ENCODE measurements at places on chromosomes 2 and 18.

GRCh38 chr2:223897669-223898330 lies 47.3 kb downstream of the WDFY1 start:
- H3K27ac ChIP-seq = no peak overlapping the region
- DNase-seq = no peak
- peaks cover 47% of the 10 kb centered on the region for H3K36me3 ChIP-seq
- H3K4me1 ChIP-seq = no peaks in the 10 kb centered on the region

GRCh38 chr18:60894254-60894945 lies 438.8 kb upstream of the CDH20 start:
- H3K27ac ChIP-seq = no peak overlapping the region
- H3K4me1 ChIP-seq = no peaks in the 10 kb centered on the region
- no peaks in the 10 kb centered on the region for H3K27me3 ChIP-seq
- H3K4me3 ChIP-seq = no peak overlapping the region
- no peaks in the 10 kb centered on the region for H3K36me3 ChIP-seq

GRCh38 chr2:188503975-188504374 lies 212.3 kb downstream of the GULP1 start:
- no peak overlapping the region for H3K27ac ChIP-seq
- no peaks in the 10 kb centered on the region for H3K4me1 ChIP-seq
- no peaks in the 10 kb centered on the region for H3K27me3 ChIP-seq
- H3K36me3 ChIP-seq = no peaks in the 10 kb centered on the region
- no peak overlapping the region for H3K4me3 ChIP-seq

- H3K4me1 ChIP-seq = no peaks in the 10 kb centered on the region
- no peaks in the 10 kb centered on the region for H3K36me3 ChIP-seq
- H3K27ac ChIP-seq = no peak overlapping the region
These were observed 1.4 kb downstream of the NOL4 start for GRCh38 chr18:34223164-34223892.

DNA sequence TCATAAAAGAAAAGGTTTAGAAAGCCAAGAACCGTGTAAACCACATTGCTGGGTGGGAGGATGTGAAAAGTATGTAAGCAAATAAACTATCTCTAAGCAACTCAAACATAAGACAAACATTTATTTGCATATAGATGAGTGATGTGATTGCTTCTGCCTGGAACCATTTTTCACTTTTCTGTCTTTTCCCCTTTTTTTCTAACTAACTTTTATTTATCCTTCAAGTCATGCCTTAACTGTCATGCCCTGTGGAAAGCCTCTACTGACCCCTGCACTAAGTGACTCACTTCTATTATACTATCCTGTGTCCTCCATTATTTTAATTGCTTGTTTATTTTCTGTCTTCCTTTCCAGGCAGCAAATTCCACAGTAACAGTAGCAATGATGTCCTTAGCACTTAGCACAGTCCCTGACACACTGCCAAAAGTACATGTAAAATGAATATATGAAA lies 87.5 kb upstream of the CTAGE1 start:
- no peak overlapping the region for H3K27ac ChIP-seq
- no peaks in the 10 kb centered on the region for H3K36me3 ChIP-seq
- H3K27me3 ChIP-seq = no peaks in the 10 kb centered on the region
- H3K4me1 ChIP-seq = no peaks in the 10 kb centered on the region
- DNase-seq = no peak

GRCh38 chr2:82780050-82780449 lies 1679.0 kb downstream of the SUCLG1 start:
- no peak overlapping the region for H3K4me3 ChIP-seq
- no peaks in the 10 kb centered on the region for H3K36me3 ChIP-seq
- H3K27ac ChIP-seq = no peak overlapping the region
- no peaks in the 10 kb centered on the region for H3K4me1 ChIP-seq

- no peak overlapping the region for H3K4me3 ChIP-seq
- peaks cover 27% of the 10 kb centered on the region for H3K4me1 ChIP-seq
- no peaks in the 10 kb centered on the region for H3K36me3 ChIP-seq
- no peak overlapping the region for H3K27ac ChIP-seq
- H3K27me3 ChIP-seq = no peaks in the 10 kb centered on the region
- DNase-seq = peak; percentile 85
These were observed 39.5 kb upstream of the CYP1B1 start for GRCh38 chr2:38115216-38116032.

- no peaks in the 10 kb centered on the region for H3K4me1 ChIP-seq
- DNase-seq = no peak
- no peaks in the 10 kb centered on the region for H3K36me3 ChIP-seq
- no peak overlapping the region for H3K27ac ChIP-seq
- no peak overlapping the region for H3K4me3 ChIP-seq
These were observed 101.6 kb downstream of the LRRC30 start for GRCh38 chr18:7332452-7332851.

GRCh38 chr2:144156736-144157640 lies 362.9 kb downstream of the ZEB2 start:
- DNase-seq = no peak
- H3K4me3 ChIP-seq = no peak overlapping the region

DNA sequence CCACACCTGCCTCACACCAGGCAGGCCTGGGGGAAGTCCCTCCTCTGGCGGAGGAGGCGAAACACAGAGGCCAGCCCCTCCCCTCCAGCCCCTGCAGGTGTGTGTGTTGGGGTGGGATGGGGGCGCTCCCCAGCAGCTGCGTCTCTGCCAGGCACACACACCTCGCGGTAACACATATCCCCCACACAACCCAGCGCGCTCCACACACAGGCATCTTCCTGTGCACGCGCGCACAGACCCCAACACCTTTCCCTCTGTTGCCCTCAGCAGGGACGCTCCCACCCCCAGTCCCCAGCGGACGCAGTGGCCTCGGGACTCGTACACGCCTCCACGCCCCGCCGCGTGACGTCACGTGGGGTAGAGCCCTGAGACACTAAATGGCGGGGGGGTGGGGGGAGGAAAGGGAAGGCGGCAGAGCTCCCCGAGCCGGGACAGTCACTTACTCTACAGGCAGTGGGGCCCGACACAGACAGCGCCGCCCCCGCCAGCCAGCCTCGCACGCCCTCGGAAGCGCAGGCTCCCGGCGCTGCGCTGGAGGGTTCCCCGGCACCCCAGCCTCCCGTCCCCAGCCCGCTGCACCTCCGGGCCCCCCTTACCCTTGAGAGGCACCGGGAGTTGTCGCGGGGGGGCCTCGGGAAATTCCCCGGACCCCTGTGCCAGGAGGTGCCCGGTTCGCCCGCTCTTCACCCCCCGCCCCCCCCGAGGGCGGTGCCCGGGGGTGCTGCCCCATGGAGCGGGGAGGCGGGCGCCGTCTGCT lies at the start of gene WNT10A:
Gene WNT10A (plus strand): TSS at position 751 of the 757 bp plus-strand sequence. CDS start 144 bp downstream, outside the sequence.
- H3K27me3 ChIP-seq = peaks cover 41% of the 10 kb centered on the region
- peak within 1 kb of the TSS; percentile 28 for H3K4me3 ChIP-seq
- peak; percentile 74 for DNase-seq
- no peak within 1 kb of the TSS for H3K27ac ChIP-seq
- H3K36me3 ChIP-seq = no peaks in the 10 kb centered on the region
- H3K4me1 ChIP-seq = peaks cover 58% of the 10 kb centered on the region

DNA sequence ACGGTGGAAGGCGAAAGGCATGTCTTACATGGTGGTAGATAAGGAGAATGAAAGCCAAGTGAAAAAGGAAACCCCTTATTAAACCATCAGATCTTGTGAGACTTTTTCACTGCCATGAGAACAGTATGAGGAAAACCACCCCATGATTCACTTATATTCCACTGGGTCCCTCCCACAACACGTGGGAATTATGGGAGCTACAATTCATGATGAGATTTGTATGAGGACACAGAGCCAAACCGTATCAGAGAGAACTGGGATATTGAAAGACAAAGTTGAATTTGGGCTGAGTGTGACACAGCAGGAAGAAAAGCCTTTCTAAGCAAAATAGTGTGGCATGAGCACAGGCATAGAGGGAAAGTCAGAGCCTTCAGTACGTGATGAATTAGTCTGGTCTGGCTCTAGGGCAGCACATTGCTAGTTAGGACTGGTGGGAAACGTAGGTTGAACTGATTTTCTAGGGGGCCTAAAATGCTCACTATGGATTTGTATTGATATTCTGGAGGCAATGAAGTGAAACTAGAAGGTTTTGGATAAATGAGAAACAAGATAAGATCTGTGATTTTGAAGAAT lies 84.8 kb upstream of the RND3 start:
- peaks cover 2% of the 10 kb centered on the region for H3K4me1 ChIP-seq
- H3K27me3 ChIP-seq = no peaks in the 10 kb centered on the region
- no peaks in the 10 kb centered on the region for H3K36me3 ChIP-seq
- DNase-seq = no peak
- no peak overlapping the region for H3K4me3 ChIP-seq

Measured in SK-N-SH (cell line).